ENCODE measurements at places on chromosomes 12 and 14.

DNA sequence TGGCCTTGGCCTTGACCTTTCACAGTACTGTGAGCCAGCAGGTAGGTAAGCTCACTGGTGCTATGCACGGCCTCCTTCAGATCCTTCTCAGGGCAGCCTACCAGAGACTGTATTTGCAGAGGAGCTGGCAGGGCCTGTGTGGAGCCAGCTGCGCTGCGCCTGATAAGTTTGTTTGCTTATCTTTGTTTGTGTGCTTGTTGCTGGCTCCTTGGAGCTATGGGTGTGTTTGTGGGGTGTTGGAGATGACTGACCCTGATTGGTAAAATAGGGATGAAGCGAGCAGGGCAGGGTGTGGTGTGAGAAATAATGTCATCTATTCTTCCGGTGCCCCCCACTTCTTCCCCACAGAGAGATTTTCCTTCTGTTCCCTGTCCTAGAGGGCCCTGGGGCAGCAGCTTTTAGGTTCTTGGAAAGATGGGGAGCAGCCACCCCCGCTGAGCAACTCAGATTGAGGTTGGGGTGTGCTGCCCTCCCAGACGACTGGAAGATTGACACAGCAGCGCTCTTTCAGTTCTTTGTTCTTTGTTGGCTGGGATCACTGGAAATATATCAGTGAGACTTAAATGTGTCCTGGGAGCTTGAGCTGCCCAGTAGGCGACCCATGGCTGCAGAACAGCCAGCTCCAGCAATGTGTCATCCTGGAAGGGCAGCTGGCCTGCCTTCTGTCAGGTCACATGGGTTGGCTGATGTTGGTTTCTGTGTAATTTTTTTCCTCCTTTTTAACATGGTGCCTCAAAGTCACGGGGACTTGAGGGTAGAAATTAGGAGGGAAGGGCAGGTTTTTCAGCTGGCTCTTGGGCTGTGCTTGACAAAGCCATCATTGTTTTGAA lies 19.6 kb downstream of the MLXIP start:
- DNase-seq, result peak; percentile 94

DNA sequence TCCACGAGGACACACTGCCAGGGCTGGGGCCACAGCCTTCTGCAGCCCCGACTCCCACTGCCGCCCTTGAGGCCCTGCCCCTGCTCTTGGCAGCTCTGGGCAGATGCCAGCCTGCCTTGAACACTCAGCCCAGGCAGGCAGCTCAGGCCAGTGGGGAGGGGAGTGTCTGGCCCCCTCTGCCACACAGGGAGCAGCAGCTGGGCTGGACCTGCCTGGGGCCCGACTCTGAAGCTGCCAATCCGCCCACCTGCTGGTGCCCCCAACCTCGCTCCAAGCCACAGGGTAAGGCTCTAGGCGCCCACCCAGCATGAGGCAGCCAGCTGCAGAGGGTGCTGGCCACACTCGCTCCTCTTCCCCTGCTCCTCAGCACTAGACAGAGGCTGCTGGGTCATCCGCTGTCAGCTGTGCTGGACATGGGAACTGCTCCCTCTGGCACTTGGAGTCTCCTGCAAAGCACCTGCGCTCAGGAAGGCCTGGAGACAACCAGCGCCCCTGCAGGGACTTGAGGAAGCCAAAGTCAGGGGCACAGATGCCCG lies 24.6 kb upstream of the NUDT14 start:
- DNase-seq, result peak; percentile 76

GRCh38 chr12:125824276-125824675 lies 759.0 kb downstream of the AACS start:
- DNase-seq, result no peak

- no peak for DNase-seq
Observed at GRCh38 chr14:69660344-69661193, 49.2 kb downstream of the SUSD6 start.

- no peak for DNase-seq
Observed at GRCh38 chr12:92297405-92297804, 151.8 kb upstream of the BTG1 start.

- DNase-seq, result no peak
Observed at GRCh38 chr12:26767116-26767515, 65.9 kb downstream of the ITPR2 start.

DNA sequence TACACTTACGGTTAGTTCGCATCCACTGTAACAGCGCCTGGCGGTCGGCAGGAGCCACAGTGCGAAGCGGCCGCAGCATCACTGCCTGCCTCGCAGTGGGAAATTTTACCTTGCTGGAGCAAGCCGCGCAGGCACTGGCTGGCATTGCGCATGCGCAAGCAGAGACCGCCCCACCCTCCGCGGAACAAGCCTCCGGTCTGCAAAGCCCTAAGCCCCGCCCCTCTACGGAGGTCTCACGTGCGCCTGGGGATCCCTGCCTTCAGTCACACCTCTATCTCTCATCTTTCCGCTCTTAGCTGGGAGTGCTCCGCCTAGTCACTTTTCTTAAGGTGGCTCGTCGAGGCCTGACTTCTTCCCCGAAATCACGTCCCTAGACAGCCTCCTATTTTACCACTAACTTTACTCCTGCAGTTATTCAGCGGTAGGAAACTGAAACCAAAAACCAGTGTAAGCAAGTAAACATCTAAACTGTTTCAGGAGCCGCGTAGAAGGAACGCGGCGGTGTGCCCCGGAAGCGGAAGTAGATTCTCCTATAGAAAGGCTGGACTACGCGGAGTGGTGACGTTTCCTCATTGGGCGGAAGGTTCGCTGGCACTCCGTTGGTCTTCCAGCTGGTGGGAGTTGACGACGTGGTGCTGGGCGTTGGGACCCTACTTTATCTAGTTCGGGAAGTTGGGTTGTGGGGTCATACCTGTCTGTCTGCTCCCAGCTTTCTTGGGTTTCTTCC lies at the start of gene SRP54:
Gene SRP54, plus strand, starts transcription at position 572 of the 727 bp plus-strand sequence. CDS start 13,718 bp downstream, outside the sequence.
- DNase-seq, result peak; percentile 100

Data from thyroid gland (tissue), 4 donors.